ENCODE measurements at places on chromosomes 4 and X.

DNA sequence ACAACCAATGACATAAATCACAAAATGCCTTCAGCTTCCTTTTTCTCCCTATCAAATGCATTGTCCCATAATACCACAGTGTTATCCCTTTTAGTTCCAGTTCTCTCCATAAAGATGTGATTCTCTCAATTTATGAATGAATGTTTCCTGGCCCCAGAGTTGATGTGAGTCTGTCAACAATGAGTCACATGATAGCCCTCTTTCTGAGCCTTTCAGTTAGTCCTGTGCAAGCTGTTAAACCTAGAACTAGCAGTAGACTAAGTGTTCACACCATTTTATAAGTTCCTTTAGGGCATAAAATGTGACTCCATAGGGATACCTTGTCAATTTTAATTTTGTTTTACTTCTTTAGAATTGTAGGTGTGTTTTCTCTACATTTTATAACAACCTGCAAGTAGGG, 129.5 kb downstream of the PABPC4L start:
- DNase-seq: no peak

- DNase-seq: no peak
These were observed 4.3 kb downstream of the EPHA5 start for GRCh38 chr4:65665771-65666523.

- no peak for DNase-seq
These were observed 53.9 kb downstream of the PRPS1 start for GRCh38 chrX:107682256-107682655.

GRCh38 chr4:54268151-54268550, 39.1 kb downstream of the PDGFRA start:
- DNase-seq: no peak

- peak; percentile 45 for DNase-seq
These were observed 121.9 kb downstream of the GLRA3 start for GRCh38 chr4:174707051-174707676.
